Cardiac fibroblast (primary cell): ENCODE measurements at places on chromosomes 3 and 15.

DNA sequence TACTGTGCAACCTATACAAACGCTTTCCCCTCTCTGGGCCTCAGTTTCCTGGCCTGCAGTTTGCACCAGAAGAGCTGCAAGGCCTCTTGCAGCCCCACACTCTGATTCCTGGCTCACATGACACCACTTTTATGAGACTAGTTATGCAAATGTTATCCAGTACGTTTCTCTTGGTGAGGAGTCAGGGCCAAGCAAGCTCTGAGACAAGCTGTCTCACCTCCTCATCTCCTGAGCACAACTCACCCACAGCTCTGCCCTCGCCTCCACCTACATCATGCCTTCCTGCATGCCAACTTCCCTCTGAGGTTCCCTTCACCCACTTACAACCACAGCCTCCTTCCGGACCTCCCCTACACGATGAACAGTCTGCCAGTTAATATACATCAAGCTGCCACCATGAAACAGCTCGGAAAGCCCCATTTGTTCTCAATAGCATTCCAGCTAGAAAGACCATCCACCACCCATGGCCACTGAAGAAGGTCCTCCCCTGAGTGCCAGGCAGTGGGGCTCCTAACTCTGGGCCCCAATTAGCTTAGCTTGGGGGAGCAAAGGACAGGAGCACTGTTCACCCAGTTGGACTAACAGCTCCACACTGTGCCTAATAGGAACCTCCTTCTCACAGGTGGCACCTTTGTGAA, 25.0 kb downstream of the CRYGS start:
- DNase-seq, result no peak

- no peak for DNase-seq
These were observed 5.7 kb downstream of the PODXL2 start for GRCh38 chr3:127634653-127635052.

GRCh38 chr3:132713977-132714727, 8.1 kb downstream of the NPHP3 start:
- DNase-seq, result no peak

DNA sequence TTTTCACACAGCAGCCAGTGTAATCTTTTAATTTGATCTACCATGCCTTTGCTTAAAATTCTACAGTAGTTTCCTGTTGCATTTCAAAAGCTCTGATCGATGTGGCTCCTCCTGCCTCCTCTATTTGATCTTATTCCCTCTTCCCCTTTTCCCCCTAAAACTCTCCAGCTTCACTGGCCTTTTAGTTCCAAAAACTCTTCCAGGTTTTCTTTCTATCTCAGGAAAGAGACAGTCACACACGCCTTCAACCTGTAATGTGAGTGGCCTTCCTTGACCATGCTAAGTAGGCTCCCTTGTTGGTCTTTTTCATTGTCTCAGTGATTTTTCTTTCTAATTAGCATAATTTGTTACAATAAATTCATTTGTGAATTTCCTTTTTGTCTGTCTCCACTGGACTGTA, 985 bp downstream of the TEX9 start:
- no peak for DNase-seq

DNA sequence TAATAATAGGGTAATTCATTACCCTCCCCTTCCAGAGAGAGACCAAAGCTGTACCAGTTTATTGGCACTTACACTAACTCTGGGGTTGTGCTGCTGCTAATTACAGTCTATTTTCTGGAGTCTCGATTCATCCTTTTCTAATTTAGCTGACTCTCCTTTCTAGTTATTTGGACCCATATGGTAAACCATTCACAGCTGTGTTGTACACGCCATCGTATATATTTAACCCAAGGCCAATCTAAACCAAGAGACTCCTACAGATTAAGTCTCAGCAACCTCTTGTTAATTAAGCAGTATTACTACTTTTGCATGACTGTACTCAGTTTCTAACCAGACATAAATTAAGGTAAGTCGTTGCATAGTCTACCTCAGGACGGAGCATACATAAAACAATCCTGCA, 22.5 kb downstream of the ANXA2 start:
- DNase-seq, result no peak

DNA sequence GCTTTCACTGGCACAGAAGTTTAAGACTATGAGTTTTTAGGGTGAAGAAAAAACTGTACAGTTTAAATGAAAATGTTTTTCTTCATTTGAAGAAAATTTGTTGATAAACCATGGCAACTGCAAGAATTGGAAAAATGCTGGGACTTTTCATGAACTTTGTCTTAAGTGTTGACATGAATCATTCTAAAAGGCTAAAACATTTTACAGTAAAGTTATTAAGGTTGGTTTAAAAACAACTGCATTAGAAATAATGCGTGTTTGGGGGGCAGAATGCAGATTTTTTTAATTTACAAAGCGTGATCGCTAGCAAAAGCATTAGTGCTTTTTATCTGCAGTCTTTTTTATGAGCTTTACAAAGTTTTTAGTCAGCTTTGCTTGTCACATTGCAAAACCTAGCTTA, 601.9 kb upstream of the TGFBR2 start:
- DNase-seq, result no peak

- no peak for DNase-seq
These were observed 337.1 kb upstream of the LRRFIP2 start for GRCh38 chr3:37511463-37511920.

DNA sequence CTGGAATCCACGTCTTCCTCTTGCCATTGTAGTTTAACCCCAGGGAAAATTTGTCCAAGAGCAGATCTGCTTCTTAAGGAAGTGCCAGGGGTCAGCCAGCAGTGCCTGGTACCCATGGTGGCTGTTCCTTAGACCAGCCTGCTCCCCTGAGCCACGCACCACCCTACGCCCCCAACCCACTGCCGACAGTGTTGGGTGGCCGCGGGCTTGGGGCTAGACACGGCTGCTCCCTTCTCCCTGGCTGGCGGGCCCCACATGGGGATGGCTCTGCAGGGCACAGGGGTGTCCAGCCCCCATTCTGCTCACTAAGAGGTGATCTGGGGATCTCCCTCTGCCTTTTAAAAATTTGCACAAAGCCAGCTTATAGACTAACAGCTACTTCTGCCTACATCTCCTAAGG, 104.8 kb downstream of the TMEM266 start:
- no peak for DNase-seq

DNA sequence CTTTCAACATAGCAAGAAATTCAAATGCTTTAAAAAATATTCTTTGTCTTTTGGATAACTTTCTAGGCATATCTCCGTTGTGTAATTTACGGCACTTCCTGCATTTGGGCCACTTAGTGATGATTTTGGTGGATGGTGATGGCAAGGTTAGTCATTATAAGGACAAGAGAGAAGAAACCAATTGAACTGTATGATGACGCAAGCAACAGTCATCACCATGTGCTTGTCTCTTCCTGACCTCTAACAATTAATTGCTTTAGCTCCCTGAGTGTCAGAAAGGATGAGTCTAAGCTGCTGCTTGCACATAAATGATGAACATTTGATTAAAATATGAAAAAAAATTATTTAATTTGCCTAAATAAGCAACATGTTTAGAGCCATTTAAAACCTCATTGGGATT, 11.3 kb upstream of the P2RY12 start:
- peak; percentile 82 for DNase-seq

GRCh38 chr3:40655551-40655950, 130.8 kb downstream of the ZNF621 start:
- no peak for DNase-seq

DNA sequence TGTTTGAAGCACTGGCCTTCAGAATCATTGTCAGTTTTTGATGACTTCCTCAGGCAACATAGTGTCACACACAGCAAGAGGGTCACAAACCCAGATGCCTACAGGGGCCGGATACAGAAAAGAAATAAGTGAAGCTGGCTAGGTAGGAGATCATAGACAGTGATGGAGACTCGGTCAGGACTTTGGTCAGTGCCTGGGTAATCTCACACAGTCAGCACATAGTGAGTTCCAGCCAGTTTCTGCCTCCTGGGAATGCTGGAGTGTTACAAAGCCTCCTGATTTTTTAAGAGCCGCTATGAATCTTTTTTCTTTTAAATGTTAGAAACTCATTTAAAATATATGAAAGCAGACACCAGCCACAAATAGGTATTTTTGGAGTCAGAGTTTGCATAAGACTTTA, 399.1 kb downstream of the IL5RA start:
- no peak for DNase-seq

DNA sequence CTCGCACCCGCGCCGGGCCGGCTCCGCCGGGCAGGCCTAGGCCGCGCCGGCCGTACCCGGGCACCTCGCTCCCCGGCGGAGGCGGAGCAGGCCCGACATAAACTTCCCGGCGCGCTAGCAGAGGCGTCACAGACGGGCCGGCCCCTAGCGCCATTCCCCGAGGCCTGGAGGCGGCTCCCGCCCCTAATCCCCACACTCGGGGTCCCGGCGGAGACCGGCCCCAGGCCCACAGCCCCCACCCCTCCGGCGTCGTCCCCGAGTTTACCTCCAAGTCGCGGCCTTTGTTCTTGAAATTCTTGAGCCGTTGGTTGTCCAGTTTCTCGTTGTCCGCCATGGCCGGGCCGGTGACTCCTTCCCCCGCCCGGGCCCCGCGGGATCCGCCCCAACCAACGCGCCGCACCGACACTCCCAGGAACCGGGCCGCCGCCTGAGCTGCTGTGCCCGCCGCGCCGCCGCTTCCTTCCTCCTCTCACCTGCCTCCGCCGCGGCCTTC, 376 bp downstream of the KPNA4 start:
- peak; percentile 72 for DNase-seq

DNA sequence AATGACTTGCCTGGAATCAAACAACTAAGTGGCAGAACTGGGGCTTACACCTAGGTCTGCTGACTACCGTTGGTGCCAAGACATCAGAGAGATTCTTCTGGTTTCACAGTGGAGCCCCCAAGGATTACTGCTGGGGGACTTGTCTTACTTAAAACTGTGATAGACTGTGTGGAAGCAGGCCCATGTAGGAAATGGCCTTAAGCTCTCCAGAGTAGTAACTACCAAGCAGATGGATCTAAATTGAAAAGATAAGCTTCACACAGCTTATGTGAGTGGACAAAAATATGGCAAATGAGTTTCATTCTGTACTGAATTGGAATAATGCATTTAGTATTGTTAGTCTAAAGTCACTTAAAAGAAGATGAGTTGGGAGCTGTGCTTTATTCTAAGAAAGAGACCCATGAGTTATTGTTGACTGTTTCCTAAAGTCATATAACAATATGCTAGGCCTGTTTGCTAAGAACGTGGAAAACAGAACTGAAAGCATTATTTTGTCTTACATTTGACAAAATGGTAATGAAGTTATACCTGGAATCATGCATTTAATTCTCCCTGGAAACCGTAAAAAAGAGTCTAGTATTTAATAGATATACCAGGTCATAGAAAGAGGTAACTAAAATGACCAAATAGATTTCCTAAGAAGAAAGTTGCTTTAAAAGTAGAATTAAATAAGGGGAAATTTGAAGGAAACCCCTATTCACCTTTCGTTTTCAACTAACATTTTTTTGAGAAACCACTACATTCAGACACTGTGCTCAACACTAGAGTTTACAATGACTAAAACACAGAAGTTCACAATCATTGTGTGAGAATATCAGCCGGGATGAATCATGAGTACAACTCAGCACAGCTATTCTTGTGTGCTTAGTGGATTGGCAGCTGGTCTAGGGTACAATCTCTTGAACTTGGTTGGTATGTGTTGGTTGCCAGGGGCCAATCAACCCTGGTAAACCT, 13.0 kb upstream of the MAPK6 start:
- DNase-seq, result peak; percentile 52

DNA sequence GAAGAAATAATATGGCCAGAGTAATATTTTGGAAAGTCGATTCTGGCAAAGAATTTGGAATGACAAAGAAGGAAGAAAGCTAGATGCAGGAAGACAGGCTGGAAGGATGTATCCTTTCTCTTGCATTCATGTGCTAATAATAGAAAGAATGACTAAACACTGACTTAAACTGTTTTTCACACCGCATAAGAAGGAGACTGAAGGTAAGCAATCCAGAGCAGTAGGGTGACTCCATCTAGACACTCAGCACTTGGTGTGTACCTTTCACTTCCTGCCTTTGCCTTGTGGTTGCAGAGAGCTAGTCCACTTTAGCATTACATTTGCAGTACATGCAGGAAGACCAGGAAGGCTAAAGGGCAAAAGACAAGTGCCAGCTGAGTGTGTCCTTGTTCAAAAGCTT, 234.6 kb downstream of the RBMS3 start:
- DNase-seq, result peak; percentile 29

- no peak for DNase-seq
These were observed 19.1 kb upstream of the FSIP1 start for GRCh38 chr15:39801641-39802309.

GRCh38 chr3:57062101-57062631, 1.7 kb downstream of the SPATA12 start:
- DNase-seq, result no peak

DNA sequence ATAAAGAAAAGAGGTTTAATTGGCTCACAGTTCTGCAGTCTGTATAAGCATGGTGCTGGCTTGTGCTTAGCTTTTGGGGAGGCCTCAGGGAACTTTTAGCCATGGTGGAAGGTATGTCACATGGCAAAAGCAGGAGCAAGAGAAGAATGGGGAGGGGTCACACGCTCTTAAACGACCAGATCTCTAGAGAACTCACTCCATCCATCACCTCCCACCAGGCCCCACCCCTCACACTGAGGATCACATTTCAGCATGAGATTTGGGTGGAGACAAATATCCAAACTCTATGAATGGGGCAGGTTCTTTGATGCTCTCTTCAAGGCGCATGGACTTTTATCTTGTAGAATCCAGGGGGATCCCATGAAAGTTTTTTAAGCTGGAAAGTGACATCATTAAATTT, 75.7 kb downstream of the ITPR1 start:
- no peak for DNase-seq

GRCh38 chr3:126284258-126284904, 72.8 kb downstream of the KLF15 start:
- DNase-seq, result no peak

DNA sequence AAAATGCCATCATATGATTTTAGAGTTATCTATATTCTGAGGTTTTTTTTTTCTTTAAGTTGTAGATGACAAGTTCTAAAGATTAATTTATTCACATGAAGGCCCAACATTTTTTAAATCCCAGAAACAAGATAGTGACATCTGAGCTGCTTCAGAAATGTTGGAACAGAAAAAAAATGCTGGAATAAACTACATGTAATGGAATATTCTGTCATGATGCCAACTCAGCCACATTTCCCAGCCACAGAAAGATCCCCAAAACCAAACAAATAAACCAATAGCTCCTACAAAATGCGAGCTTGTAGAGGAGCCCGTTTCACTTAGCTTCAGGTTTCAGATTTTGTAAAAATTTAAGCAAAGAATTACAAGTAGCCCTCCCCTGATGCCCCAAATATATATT, 111.0 kb upstream of the MYO5C start:
- no peak for DNase-seq

DNA sequence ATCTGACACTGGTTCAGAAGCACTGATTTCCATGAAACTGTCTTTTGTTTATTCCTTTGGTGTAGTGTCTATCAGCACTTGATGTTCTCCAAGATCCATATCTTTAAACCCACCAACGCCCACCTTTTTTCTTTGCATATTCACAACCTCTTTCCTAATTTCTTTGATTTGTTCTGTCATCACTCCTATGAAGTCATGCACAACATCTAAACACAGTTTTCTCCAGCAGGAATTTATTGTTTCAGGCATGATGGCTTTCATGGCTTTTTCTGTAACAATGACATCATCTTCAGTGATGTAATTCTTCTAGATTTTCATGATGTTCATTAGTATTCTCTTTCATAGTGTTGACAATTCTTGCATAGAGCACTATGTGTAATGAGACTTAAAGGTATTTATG, 219.6 kb upstream of the POU1F1 start:
- DNase-seq, result no peak
